ENCODE measurements at places on chromosomes 3 and 15.
A peak's percentile ranks its signal among the peaks of the same experiment; 100 is the strongest.

- no peak for DNase-seq
Observed at GRCh38 chr3:129006864-129007263, 5.8 kb downstream of the EFCC1 start.

GRCh38 chr3:71228156-71228866 is 355.2 kb downstream of the FOXP1 start:
- DNase-seq: no peak

DNA sequence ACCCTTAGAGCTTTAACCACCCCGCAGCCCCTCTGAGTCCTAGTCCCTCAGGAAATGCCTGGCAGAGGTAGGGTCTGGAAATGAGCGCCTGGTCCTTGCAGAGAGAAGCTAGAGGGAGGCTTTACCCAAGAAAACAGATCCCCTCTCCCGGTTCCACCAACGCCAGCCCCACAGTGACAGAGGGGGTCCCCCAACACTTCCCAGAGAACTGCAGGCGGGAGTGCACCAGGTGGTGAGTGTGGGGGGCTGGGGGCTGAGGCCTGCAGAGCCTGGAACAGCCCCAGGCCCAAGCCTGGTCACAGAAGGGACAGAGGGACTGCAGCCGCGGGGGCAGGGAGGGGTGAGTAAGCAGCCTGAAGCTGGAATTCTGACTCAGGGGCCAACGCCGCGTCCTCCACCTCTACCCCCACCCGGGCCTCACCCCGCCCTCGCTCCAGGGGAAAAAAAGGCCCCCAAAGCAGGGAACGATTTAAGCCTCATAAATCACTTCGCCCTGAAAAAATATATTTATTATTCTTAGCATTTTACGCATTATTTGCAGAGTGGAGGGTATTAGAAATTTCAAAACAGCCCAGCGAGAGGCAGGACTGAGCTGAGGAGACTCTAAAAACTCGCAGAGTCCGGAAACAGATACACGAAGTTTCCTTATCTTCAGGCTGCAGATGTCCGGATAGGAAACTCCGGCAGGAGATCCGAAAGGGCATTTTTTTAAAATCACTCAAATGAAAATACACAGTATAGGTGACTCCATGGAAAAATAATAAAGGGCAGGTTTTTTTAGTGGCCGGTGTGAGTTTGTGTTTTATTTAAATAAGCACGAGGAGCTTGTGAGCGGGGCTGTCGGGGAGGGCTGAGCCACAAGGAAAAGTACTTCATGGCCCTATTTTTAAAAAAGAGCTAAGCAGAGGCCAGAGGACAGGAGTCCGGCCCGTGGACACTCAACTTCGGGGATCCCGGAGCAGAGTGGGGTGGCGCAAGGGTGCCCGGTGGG is 10.0 kb downstream of the GATA2 start:
- peak; percentile 81 for DNase-seq

GRCh38 chr3:16305111-16305541 is 40.1 kb downstream of the OXNAD1 start:
- no peak for DNase-seq

DNA sequence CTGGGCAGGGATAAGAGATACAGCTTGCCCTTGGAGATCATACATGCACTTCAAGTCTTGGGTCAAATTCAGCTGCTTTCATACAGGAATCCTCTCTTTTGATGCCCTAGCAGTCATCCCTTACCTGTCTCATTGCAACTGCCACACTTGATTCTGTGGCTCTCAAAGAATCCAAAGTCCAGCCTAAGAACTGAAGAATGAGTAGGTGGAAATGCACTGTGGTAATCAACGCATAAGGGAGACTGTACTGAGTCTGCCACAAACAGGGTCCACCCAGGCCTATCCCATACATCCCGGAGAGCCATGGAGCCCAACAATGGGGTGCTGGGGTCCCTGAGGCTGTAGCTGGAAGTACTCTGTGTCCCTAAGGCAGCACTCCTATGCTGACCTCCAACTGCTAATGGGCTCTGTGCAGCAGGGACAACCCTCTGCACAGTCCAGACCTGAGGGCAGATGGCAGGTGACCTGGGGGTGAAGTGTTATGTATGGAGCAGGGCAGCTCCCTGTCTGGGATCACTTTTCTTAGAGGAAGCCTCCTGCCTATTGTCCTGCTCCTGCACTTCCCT is 1.7 kb upstream of the VPS18 start:
- DNase-seq: no peak

DNA sequence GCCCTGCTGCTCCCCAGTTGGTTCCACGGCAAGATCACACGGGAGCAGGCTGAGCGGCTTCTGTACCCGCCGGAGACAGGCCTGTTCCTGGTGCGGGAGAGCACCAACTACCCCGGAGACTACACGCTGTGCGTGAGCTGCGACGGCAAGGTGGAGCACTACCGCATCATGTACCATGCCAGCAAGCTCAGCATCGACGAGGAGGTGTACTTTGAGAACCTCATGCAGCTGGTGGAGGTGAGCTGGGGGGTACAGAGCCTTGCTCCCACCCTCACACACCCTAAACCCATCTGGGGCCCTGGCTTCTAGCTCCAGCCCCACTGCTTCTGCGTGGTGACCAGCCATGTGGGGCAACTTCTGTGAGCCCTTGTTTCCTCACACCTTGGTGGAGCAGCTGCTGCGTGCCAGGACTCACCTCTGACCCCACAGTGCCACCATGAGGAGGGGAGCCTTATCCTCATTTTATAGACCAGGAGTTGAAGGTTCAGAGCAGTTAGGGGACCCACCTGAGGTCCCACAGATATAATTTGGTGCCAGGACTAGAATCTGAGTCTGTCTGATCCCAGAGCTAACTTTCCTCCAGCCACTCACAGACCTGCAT is 13.3 kb upstream of the LMAN1L start:
- DNase-seq: no peak

DNA sequence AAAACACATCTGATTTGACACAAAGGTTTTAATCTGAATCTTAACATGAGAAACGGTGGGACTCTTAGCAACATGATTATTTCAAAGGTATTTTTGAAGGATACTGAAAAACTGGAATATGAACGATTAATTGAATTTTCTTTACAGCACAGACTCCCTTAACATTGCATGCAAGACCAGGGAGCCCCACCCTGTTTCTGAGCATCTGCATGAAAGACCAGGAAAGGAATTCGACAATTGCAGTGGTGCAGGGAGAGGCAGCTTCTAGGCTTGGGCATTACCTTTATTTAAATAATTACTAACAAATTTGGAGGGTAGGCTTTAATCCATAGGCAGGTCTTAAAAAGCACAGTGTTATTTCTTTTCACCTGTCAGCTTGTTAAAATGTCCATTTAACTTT is 240.6 kb upstream of the TOPAZ1 start:
- DNase-seq: no peak

- DNase-seq: no peak
Observed at GRCh38 chr3:125608419-125608818, 13.1 kb upstream of the OSBPL11 start.

DNA sequence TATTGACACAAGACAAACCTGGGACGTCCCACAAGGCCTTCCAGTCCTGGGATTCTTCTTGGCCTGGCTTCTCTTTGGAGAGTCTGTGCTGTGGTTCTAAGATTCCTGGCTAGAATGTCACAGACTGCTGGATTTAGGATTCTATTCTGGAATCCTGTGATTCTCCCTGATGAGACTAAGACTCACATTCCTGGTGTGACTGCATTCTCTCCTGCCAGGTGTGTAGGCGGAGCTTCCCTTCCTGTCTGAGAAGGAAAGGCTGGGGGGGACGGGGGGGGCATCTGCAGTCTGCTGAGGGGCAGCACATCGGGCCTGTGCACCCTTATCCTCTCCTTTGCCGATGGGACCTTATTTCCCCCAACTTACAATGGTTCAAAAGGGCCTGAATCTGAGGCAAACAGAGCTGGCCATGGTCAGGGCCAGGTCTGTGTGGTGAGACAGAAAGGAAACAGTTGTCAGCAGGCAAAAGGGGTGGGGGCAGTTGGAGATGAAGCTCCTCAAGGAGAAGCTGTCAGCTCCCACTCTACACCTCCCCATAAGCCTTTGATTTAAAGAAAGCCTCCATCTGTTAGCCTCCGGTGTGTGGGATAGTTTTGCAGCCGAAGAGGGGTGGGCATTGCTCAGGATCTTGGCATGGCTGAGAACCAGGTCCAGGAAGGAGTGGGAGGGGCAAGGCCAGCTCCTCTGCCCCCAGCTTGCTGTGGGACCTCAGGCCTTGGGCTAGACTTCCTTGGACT is 30.9 kb downstream of the VIPR1 start:
- DNase-seq: no peak

DNA sequence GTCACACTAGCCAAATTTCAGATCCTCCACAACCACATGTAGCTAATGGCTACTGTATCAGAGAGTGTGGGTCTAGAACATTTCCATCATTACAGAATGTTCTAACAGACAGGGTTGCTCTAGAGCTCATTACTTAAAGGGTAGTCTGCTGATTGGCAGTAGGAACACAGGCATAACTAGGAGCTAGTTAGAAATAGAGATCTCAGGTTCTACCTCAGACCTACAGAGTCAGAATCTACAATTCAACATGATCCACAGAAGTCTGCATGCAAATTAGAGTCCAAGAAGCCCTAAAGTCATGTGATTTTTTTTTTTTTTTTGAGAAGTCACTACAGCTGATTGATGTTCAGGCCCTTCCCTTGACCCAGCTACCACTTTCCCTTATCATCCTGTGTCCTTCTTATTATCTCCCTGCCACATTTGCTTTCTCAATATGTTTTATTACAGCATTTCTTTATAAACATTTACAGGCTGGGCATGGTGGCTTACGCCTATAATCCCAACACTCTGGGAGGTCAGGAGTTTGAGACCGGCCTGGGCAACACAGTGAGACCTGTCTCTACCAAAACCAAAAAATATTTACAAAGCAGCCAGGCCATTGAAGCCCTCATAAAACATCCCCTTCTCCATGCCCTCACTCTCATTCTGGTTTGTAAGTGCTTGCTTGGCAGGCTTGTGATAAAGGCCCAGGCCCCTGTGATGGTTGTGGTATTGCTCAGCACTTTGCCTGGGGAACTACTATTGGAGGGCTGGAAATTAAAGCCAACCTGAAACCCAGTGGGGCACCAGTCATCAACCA is 3.8 kb upstream of the ABHD5 start:
- DNase-seq: no peak

DNA sequence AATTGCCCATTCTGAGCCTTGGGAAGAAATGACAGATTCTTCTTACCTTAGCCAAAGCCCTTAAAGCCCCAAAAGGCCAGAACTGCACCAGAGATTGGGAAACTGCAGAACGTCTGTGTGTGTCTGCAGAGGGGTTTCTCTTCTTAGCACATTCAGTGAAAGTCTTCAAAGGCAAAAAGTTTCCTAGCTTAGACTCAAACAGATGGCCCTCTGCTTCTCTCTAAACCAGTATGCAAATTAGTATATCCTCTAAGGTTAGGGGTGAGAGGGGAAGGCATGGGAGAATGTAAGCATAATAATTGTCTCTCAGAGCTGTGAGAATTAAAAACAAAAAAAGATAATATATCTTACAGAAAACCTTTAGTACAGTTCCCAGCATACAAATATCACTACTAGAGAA is 334.0 kb upstream of the MCTP2 start:
- no peak for DNase-seq

- no peak for DNase-seq
Observed at GRCh38 chr15:90421527-90421926, 33.5 kb downstream of the IQGAP1 start.

GRCh38 chr3:57017459-57017845 is 43.0 kb upstream of the SPATA12 start:
- no peak for DNase-seq

- DNase-seq: no peak
Observed at GRCh38 chr15:73141216-73141900, 89.1 kb downstream of the NEO1 start.

GRCh38 chr3:170726976-170727661 is 141.2 kb upstream of the SLC7A14 start:
- no peak for DNase-seq

- no peak for DNase-seq
Observed at GRCh38 chr3:4746241-4746958, 232.8 kb upstream of the BHLHE40 start.

DNA sequence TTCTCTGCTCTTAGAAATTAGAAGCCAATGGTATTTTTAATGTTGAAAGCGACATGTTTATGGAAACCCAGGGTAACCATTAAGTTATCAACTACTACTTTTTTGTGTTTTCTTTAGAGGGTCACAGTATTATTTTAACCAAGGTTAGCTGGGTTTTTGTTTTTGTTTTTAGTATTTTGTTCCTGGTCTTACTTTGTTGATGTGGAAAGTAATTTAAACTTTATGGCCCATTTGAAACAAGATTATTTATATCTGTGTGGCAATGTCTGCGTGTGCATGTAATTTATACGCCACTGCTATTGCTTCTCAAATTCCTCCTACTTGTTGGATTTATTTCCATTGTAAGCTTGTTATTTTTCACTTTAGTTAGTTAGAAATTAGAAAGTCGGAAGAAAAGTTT is 722.1 kb upstream of the NR2F2 start:
- no peak for DNase-seq

DNA sequence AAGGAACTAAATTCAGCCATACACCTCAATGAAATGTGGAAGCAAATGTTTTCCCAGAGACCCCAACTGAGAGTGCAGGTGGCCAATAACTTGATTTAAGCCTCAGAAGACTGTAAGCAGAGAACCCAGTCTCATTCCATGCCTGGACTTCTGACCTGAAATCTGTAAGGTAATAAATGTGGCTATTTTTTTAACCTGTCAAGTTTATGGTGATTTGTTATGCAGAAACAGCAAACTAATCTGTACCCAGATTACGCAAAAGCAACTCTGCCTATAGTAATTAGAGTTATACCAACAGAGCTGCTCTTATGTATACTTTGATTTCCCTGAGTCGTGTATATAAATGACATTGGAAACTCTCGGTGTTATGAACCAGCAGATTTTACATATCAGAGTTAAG is 534.0 kb upstream of the NAALADL2 start:
- DNase-seq: no peak

DNA sequence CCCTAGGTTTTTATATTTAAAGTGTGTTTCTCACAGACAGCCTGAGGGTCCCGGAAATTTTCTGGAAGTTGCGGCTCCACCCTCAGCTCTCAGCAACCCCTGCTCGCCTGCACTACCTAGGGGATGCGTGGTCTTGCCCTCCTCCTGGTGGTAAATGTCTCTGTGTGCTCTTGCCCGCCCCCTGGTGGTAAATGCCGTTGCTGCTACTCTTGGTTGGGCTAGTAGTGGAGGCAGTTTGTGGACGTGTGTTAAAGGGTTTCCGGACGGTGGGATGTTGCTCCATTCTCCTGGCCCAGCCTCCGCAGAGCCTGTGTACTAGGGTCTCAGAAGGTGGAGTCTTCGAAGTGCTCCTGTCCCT is 27.4 kb downstream of the STOML1 start:
- DNase-seq: peak; percentile 66

DNA sequence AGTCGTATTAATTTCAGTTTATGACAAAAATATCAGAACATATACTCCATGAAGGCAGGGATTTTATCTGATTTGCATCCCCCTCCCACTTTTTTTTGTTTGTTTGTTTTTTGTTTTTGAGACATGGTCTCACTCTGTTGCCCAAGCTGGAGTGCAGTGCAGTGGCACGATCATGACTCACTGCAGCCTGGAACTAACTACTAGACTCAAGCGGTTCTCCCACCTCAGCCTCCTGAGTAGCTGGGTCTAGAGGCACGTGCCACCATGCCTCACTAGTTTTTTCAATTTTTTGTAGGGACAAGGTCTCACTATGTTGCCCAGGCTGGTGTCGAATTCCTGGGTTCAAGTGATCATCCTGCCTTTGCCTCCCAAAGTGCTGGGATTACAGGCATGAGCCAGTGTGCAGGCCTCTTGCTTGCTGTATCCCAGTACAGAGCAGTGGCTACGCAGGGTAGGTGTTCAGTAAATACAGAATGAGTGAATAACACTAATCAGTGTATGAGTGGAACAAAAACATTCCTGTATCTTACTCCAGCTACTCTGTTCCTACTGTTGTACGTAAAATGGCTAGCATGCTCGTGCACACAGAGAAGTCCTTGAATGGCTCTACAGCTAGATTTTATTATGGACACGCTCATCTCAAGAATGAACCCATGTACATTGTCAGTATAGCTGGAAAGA is 272.4 kb downstream of the FOXP1 start:
- no peak for DNase-seq
